ENCODE measurements at places on chromosomes 5 and 9.

- no peak for DNase-seq
Measured at GRCh38 chr9:122100756-122101155, 7.6 kb upstream of the TTLL11 start.

- DNase-seq, result no peak
Measured at GRCh38 chr5:144275329-144275728, 104.7 kb downstream of the KCTD16 start.

GRCh38 chr5:102713682-102714231 is 41.3 kb upstream of the PAM start:
- DNase-seq, result no peak

GRCh38 chr5:68074633-68075032 is 140.9 kb upstream of the PIK3R1 start:
- DNase-seq, result no peak

GRCh38 chr9:89879276-89879675 is 274.5 kb downstream of the GADD45G start:
- no peak for DNase-seq

GRCh38 chr5:82594097-82594496 is 315.9 kb upstream of the RPS23 start:
- DNase-seq, result no peak

DNA sequence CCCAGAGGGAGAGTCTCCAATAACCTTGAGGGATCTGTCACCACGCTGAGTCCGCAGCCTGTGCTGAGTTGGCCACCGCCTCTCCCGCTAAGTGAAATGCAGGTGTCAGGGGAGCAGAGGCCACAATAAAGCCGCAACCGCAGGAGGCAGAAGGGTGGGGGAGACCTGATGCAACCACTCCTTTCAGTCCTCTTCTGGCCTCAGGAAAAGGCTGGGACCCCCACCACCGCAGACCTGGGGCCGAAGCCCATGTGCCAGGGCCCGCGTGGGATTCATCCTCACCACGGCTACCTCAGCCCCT is 576 bp downstream of the MAP1B start:
- DNase-seq, result peak; percentile 31

GRCh38 chr5:124575725-124576124 is 170.7 kb downstream of the ZNF608 start:
- no peak for DNase-seq

DNA sequence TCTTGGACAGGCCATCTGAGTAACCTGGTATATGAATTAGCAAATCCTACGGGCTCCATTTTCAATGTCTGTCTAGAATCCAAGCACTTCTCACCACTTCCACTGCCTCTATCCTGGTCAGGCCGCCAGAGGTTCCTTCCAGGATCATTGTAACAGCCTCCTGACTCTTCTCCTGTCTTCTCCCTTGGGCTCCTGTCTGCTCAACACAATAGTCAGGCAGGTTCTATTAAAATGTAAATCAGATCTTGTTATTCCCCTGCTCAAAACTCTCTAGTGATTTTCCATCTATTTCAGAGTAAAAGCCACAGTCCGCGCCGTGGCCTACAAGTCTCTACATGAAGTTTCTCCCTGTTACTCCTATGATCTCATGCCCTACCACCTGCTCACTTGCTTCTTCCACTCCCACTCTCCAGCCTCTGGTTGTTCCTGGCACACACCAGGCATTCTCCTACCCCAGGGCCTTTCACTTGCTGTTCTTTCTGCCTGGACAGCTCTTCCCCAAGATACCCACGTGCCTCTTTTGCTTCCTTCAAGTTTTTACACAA is 21.7 kb downstream of the ZNF366 start:
- DNase-seq, result no peak

DNA sequence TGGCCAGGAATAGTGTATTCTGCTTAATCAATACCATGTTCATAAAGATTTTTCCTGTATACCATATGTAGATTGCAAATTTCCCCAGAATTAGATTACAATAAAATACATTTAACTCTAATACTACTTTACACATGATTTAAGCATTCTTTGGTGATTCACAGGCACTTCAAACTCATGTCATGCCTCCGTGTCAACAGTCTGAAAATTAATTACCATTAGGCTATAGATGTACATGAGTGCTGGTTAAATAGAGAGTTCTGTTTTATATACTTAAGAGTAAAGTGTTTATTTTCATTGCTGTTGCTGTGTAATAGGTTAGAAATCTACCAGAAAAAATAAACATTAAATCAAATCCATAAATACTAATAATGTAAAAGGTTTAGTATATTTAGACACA is 159.8 kb downstream of the ZSWIM6 start:
- DNase-seq, result no peak

DNA sequence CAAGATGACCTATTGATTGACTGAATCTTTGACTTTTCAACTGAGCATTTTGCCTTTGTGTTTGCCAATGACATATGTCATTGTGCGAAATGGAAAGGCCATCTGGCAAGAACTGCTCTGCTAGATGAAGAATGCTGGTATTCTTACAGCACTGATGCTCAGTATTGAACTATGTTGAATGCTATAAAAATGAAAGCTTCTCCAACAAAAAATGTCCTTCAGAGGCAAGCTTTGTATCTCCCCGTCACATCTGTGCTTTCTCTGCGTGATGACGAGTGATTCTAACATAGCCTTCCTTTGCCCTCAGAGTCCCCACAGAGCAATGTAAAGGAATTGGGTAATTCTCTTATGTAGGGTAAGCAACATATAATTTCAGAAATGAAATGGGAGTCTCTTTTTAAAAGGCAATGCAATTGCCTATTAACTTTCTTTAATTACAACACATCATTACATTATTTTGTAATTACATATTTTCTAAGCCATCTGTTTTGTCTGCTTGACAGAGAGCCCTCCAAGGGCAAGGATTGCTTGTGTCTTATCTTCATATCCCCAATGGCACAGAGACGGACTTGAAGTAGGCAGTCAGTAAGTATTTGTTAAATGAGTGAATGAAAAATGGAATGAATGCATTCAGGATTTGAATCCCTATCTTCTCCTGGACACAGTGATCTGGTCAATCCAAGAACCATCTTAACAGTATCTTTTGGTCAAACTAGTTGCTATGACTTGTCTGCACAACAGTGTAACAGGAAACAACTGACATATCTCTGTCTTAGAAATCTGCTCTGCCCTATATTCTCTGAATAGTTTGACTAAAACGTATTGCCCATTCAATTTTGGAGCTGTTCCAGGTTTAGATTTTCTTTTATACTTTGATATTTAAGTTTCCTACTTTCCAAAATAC is 46.1 kb downstream of the ENC1 start:
- DNase-seq, result no peak

DNA sequence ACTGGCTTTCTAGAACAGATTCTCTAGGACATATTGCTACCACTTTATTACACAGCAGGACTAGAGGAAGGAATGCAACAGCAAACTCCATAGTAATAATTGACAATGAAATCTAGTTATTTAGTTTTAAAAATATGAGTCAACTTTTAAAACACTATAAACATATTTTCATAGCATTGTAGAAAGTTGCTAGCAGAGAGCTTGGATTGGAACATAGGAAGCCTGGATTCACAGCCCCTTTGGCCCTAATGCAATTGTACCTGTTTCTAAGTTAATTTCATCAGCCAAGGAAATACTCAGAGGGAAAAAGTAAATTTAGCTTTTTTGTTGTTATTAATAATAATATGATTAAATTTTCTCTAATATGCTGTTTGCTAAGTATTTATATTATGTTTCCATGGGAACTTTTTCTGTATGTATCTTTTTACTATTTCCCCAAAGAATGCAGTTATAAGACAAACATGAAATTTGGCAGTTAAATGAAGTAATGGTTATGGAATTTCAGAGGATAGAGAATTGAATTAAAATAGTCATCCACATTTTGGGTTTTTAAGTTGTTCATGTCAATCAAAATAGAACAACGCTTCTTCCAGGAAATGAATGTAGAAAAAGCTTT is 45.6 kb downstream of the VCAN start:
- no peak for DNase-seq

GRCh38 chr9:113520109-113520642 is 56.6 kb downstream of the RGS3 start:
- DNase-seq, result peak; percentile 48

DNA sequence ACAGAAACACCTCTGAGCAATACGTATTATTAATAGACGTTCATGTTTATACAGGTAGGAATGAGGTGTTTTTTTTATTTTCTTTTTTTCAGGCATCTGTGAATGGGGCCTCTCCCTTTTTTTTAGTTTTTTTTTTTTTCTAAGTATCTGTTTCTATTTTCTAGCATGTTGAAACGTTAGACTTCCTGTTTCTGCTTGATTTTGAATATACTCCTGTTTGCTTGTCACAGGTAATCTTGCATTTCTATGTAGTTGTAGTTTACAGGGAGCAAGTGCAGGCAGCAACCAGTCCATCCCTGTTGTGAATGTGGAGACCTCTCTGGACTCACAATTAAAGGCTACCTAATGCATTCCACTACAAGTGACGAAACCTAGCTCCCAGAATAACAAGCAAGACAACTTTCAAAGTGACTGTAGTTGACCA is 22.8 kb upstream of the TNFAIP8 start:
- DNase-seq, result no peak

DNA sequence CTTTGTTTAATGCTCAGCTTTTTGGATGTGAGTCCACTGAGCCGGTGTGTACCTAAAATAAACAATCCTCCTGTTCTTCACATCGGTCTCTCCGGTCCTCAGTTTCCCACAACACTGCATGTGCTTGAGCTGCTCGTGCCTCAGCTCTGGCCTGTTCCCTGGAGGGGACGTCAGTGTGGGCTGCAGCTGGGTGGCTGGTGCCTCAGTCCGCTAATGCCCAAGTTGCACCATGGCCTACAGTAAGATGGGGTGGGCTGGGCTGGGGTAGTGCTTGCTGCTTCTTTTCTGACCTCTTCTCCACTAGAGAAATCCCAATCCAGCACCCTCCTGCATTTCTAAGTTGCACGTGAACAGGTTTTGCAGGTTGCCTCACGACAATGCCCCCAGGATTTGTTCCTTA is 595 bp upstream of the BTNL9 start:
- DNase-seq, result no peak

DNA sequence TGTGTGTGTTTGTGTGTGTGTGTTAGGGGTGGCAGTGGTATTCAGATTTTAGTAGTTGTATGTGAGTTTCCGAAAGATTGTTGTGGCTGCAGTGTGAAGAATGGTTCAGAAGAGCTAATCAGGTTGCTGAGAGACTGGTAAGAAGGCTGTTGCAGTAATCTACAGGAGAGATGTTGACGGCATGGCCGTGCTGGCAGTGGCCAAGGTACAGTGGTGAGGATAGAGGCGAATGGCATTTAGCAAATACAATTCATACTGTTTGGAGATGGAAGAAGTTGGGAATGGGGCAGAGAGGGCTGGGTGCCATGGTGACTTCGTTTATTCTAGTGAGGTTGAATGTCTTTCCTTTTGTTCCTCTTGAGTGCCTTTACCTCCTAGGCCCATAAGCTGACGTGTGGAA is 77.5 kb upstream of the SPATA31D4 start:
- no peak for DNase-seq

- peak; percentile 45 for DNase-seq
Measured at GRCh38 chr5:157109744-157110143, 900 bp upstream of the HAVCR2 start.

GRCh38 chr5:129977810-129978209 is 73.5 kb downstream of the CHSY3 start:
- no peak for DNase-seq

GRCh38 chr9:93464876-93465275 is 11.5 kb upstream of the FAM120AOS start:
- DNase-seq, result no peak

DNA sequence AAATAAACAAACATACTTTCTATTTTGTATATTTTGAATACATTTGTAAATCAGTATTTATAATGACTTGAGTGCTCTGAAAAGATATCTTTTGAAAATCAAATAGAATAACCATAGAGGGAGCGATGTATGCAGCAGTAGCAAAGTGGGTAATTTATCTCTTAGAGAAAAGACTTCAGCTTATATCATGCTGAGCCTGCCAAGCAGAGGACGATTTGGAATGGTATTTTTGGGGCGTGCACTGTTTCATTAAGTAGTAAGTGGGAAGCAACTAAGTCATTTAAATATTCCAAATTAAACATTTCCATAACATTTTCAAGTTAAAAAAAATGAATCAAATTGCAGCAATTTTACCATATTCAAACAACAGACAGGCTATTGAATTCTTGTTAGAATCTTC is 147.6 kb downstream of the CDH10 start:
- DNase-seq, result no peak

All from activated naive CD8-positive, alpha-beta T cell treated with anti-CD3 and anti-CD28 coated beads, Interleukin-2, amount 10 ng/mL, durations not matched to agents 7 days and 5 days (primary cell).